ENCODE measurements at places on chromosomes 12 and 14. TPM values are rescaled to one million over a fixed set of nuclear protein-coding genes. Genes with fewer than 3 reads are reported as not detected.

JDP2 gene
- 18.8 TPM for total RNA-seq

GRCh38 chr12:104514092-104514810 is 57.5 kb downstream of the CHST11 start:
- no peaks in the 10 kb centered on the region for H3K36me3 ChIP-seq
- peaks cover 51% of the 10 kb centered on the region for H3K27me3 ChIP-seq
- H3K4me3 ChIP-seq = no peak overlapping the region
- H3K27ac ChIP-seq = no peak overlapping the region
- no peaks in the 10 kb centered on the region for H3K4me1 ChIP-seq

RERG gene
- 6.0 TPM for total RNA-seq

GRCh38 chr14:34138175-34138574 is 187.3 kb upstream of the EGLN3 start:
- H3K36me3 ChIP-seq = peaks cover 6% of the 10 kb centered on the region
- no peaks in the 10 kb centered on the region for H3K27me3 ChIP-seq
- peaks cover 29% of the 10 kb centered on the region for H3K4me1 ChIP-seq
- no peak overlapping the region for H3K4me3 ChIP-seq
- H3K27ac ChIP-seq = no peak overlapping the region
- no peak for DNase-seq

DNA sequence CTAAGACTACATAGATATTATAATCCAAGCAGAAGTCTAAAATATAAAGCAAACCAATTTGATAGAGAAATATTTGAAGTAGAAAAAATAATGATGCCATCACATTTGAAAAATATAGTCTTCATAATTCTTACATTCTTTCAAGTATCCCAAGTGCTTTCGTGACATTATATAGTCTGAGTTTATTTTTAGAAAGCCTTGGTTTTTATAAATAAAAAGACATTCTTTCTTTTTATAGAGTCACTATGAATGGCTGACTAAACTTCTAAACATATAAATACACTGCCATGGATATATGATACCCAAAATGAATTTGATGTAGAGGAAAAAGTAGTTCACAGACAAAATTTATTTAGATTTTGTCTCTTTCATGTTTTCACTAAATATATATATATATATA is 135.1 kb upstream of the PDZRN4 start:
- no peak overlapping the region for H3K27ac ChIP-seq
- H3K27me3 ChIP-seq = no peaks in the 10 kb centered on the region
- no peak overlapping the region for H3K4me3 ChIP-seq
- no peaks in the 10 kb centered on the region for H3K4me1 ChIP-seq
- H3K36me3 ChIP-seq = no peaks in the 10 kb centered on the region

DNA sequence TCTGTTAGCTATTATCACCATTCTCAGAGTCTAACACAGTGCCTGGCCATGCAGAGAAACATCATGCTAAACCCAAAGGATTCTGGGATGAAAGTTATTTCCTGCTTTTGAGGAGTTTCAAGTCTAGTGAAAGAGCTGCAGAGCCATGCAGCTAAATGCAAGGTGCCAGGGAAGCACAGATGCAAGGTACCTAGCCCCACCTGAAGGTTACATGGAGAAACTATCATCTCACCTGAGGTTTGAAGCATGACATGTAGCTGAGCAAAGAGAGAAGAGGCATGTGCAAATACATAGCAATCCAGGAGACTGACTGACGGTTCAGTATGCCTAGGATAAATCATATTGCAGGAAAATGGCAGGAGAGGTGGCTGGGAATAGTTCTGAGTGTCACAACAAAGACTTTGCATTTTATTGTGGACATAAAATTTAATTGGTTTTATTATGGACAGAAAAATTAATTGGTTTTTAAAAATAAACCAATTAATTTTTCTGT is 170.4 kb downstream of the PRKD1 start:
- H3K27ac ChIP-seq = no peak overlapping the region
- peaks cover 29% of the 10 kb centered on the region for H3K4me1 ChIP-seq
- H3K27me3 ChIP-seq = no peaks in the 10 kb centered on the region
- no peak overlapping the region for H3K4me3 ChIP-seq

DNA sequence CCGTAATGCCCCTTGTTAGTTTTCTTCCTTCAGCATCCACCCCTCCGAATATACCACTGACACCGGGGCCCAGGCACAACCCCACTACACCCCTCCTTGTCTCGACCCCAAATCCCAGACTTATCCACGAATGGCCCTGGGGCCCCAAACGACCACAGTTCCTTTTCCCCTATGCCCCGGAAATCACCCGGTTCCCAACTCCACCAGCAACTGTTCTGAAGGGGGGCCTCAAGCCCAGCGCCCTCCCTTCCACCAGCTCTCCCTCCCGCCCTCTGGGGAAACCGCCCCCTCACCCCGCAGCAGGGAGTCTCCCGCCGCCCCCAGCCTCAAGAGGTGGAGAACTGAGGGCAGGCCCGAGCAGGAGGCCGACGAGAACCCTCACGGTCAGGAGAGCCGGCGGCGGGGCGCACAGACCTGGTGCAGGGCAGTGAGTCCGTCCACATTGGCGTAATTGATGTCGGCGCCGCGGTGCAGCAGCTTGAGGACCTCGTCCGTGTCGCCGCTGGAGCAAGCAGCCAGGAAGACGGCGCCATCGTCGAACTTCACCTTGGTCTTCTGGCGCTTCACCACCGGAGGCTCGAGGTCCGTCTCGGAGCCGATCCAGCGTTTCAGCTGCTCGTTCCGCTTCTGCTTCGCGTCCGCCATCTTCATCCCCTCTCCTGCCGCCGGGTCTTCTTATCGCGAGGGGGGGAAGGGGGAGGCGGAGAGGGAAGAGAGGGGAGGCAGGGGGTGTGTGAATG is 446 bp downstream of the PPP1R12A start:
- peaks cover 40% of the 10 kb centered on the region for H3K36me3 ChIP-seq
- H3K4me3 ChIP-seq = peak overlapping the region; percentile 93
- peaks cover 21% of the 10 kb centered on the region for H3K4me1 ChIP-seq
- H3K27me3 ChIP-seq = no peaks in the 10 kb centered on the region

RNASE9 gene
- total RNA-seq = not detected

C12orf56 gene
- total RNA-seq = 3.8 TPM

DNA sequence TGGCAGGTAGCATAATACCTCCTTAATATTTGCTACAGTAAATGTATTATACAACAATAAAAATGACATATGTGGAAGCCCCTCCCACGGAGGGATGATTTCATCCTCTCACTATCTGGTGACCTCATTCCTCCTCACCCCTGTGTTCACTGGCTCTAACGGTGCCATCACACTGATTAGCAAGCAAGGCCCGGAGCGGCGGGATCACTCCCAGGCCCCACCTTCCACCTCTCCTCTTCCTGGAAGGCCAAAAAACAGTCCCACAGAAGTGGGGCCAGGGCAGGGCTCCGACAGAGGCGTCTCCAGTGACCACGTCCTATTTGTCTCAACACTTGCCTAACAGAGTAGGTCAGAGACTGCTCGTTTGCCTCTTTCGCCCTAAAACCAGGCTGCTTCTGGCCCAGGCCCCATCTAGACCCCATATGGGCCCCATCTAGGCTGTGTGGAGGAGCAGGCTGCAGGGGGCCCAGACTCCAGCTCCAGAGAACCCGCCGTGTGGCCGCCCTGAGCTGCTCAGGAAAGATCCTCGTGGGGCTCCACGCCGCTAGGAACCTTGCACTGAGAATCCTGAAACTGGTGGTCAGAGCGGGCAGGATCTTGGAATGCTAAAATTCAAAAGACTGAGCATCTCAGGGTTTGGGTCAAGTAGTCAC is 3.7 kb downstream of the SELPLG start:
- H3K27ac ChIP-seq = no peak overlapping the region
- no peak overlapping the region for H3K4me3 ChIP-seq
- DNase-seq = no peak
- H3K27me3 ChIP-seq = no peaks in the 10 kb centered on the region
- H3K4me1 ChIP-seq = peaks cover 52% of the 10 kb centered on the region

ADIPOR2 gene
- total RNA-seq = 88.5 TPM

DNA sequence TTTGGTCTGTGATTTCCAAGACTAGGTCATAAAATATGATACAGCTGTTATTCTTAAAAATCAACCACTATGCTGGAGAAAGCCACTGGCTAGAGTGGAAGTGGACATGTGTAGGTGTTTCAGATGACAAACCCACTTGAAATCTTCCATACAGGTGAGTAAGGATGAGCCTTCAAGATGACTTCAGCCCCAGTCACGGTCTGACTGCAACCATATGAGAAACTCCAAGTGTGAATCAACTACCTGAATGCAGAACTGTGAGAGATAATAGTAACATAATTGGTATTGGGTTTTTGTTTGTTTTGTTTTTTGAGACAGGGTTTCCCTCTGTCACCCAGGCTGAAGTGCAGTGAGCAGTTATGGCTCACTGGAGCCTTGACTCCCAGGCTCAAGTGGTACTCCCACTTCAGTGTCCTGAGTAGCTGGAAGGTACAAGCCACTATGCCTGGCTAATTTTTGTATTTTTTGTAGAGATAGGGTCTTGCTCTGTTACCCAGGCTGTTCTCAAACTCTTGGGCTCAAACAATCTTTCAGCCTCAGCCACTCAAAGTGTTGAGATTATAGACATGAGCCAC is 273.3 kb upstream of the LRIG3 start:
- no peaks in the 10 kb centered on the region for H3K36me3 ChIP-seq
- no peak overlapping the region for H3K4me3 ChIP-seq
- H3K27me3 ChIP-seq = no peaks in the 10 kb centered on the region
- DNase-seq = no peak

KLRC2 gene
- not detected for total RNA-seq

- peaks cover 10% of the 10 kb centered on the region for H3K4me1 ChIP-seq
- no peak overlapping the region for H3K27ac ChIP-seq
- H3K4me3 ChIP-seq = no peak overlapping the region
- H3K36me3 ChIP-seq = no peaks in the 10 kb centered on the region
- peak; percentile 33 for DNase-seq
These were observed 37.7 kb downstream of the LRRC74A start for GRCh38 chr14:76863724-76864407.

DHRS2 gene
- total RNA-seq = 3.0 TPM

VDR gene
- total RNA-seq = 10.1 TPM

ANG gene
- 4.4 TPM for total RNA-seq

DNA sequence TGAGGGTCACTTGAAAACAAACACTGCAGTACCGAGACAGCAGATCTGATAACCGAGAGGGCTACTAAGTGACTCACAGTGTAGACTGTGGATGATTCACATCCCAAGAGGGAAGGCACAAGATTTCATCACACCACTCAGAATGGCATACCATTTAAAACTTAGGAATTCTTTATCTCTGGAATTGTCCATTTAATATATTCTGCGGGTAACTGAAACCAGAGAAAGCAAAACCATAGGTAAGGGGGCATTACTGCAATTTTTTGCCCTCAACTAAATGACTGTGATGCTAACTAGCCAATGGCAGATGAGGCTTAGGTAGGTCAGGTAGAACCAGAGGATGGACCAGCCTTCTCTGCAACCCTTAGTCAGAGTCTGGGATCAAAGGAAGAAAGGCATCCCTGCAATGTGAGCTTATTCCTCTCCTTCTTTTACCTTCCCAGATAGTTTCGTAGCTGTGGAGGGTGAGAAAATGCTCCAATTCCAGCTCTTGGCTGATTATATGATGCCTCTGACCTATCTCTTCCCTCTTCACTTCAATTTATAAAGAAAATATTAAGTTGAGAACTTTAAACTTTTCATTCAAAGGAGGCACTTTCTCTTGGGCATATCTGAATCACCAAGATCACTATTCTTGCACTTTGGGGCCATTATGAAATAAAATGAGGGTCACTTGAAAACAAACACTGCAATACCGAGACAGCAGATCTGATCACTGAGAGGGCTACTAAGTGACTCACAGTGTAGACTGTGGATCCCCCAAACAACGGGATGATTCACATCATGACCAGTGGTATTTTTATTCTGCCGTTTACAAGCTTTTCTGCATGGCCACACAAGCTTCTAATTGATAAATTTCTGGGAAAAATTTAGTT is 6.8 kb downstream of the ART4 start:
- H3K4me1 ChIP-seq = peaks cover 15% of the 10 kb centered on the region
- H3K27ac ChIP-seq = no peak overlapping the region
- peak; percentile 11 for DNase-seq
- no peaks in the 10 kb centered on the region for H3K36me3 ChIP-seq

- no peaks in the 10 kb centered on the region for H3K27me3 ChIP-seq
- DNase-seq = no peak
- peaks cover 33% of the 10 kb centered on the region for H3K36me3 ChIP-seq
- H3K27ac ChIP-seq = peak overlapping the region; percentile 80
These were observed 65.5 kb downstream of the FBXO34 start for GRCh38 chr14:55336691-55337090.

DNA sequence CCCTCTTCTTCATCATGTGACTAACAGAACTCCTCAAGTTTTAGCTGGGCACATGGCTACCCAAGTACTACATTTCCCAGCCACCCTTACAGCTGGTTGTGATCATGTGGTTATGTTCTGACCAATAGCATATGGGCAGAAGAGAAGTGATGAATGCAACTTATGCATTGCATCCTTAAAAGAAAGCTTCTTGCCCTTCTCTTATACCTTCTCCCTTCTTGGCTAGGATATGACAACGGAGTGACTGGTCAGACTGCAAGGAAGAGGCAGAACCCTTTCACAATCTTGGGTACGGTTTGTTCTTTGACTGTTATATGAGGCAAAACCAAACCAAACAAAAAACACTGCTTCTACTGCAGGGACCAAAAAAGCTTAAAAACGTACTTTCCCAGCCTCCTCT is 66.5 kb upstream of the MAX start:
- no peak for DNase-seq
- no peak overlapping the region for H3K27ac ChIP-seq
- peaks cover 19% of the 10 kb centered on the region for H3K4me1 ChIP-seq
- H3K4me3 ChIP-seq = no peak overlapping the region

DNA sequence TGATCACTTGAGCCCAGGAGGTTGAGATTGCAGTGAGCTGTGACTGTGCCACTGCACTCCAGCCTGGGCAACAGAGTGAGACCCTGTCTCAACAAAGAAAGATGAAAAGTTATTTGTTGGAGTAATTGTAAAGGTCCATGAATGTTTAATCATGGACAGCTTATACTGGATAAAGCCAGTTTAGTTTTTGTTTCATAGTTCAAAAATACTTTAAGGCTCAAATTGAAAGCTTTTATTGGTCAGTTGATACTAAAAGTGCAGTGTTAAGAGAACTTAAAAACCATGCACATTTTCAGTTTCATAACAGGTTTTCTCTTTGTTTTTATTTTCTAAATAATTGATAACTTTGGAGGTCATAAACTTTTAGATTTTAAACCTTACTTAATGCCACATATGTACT is 108.4 kb downstream of the MON2 start:
- H3K27ac ChIP-seq = no peak overlapping the region
- no peak overlapping the region for H3K4me3 ChIP-seq
- H3K4me1 ChIP-seq = no peaks in the 10 kb centered on the region
- H3K27me3 ChIP-seq = no peaks in the 10 kb centered on the region
- no peak for DNase-seq
- H3K36me3 ChIP-seq = no peaks in the 10 kb centered on the region

All from Calu3 (cell line).